ENCODE measurements at places on chromosomes 1 and 21. TPM values are rescaled to one million over a fixed set of nuclear protein-coding genes. Genes with fewer than 3 reads are reported as not detected.

- ATAC-seq, result no peak
Measured at GRCh38 chr1:109912214-109912861, 1.7 kb downstream of the CSF1 start.

The LMX1A gene
- total RNA-seq, result 1.1 TPM

The CD1D gene
- 1.6 TPM for total RNA-seq

DNA sequence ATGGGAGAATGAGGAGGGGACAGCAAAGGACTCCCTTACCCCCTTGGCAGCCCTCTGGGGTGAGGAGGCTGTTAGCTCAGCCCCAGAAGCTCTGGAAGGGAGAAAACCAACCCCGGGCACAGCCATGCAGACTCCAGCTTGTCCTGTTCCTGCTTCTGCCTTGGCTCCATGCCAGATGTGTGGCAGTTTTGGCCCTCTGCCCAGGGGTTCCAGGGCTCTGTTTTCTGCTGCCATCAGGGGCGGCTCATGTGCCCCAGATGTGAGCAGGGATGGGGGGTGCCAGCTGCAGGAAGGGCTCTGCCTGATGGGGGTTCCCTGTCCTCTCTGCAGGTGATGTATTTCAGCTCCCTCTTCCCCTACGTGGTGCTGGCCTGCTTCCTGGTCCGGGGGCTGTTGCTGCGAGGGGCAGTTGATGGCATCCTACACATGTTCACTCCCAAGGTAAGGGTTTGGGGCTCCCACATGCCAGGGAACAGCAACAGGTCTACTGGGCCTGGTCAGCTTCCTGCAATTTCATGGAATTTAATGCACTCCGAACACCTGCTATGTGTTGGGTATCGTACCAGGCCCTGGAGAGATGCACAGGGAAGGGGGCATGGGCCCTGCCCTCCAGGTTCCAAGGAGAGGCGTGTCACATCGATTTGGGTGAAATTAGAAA lies 26.1 kb downstream of the SLC6A17 start:
- peak; percentile 30 for ATAC-seq

GRCh38 chr1:153404768-153405167 lies 11.6 kb upstream of the S100A7A start:
- no peak for ATAC-seq

DNA sequence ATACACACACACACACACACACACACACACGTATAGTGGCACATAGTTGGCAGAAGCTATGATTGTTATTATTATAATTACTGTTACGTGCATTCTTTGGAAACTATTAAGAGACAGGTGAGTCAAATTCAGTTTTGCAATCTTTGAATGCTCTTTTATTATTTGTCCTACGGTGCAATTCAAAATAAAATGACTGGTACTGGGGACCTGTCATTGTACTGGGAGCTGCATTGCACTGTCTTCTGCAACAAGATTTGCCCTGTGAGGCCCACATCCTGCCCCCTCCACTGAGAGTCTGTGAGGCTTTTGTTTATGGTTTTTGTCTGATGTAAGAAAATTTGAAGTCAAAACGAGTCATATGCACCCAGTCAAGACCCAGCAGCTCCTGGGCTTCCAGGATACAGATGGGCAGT lies 1.9 kb downstream of the LY9 start:
- no peak for ATAC-seq

The HEYL gene
- total RNA-seq, result 8.4 TPM

- no peak for ATAC-seq
Measured at GRCh38 chr21:38409907-38410306, 88.4 kb downstream of the ERG start.

DNA sequence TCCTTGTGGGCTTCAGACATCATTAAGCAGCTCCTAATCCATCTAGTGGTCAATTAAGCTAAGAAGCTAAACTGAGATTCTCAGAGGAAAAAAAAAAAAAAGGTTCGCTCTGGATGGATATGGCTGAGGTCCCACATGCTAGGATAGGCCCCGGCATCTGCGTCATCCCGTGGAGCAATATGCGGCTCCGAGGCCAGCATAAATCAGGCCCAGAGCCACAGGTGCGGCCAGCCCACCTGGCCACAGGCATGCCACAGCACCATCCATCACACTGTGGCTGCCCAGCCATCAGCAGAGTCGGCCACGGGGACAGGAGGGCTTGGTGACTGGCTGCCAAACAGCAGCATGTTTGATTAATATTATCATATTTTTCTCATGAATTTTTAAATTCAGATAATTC lies 106.9 kb upstream of the TIAM1 start:
- ATAC-seq, result no peak

The OR2T29 gene
- total RNA-seq, result not detected

GRCh38 chr1:236982380-236982779 lies 21.9 kb downstream of the MT1HL1 start:
- no peak for ATAC-seq

The FAM72D gene
- total RNA-seq, result not detected

GRCh38 chr1:26181586-26182382 lies 4.5 kb downstream of the CNKSR1 start:
- ATAC-seq, result no peak

DNA sequence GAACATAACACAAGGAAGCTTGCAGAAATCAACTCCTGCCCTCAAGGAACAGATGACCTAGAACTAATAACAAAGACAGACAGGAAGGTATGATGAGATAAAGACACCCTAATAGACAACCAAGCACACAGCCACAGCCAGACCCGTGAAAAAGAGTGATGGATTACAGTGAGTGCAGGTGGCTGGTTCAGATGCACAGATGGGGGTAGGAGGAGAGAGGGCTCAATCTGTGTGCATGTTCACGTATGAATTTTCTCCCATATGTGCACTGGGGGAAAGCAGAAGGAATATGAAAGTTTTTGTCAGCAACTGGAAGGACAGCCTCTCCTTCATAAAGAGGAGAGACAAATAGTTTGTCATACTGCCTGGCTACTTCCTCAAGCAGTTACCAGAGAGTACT lies 367.1 kb downstream of the PBX1 start:
- no peak for ATAC-seq

The ALPL gene
- total RNA-seq, result 4.9 TPM

DNA sequence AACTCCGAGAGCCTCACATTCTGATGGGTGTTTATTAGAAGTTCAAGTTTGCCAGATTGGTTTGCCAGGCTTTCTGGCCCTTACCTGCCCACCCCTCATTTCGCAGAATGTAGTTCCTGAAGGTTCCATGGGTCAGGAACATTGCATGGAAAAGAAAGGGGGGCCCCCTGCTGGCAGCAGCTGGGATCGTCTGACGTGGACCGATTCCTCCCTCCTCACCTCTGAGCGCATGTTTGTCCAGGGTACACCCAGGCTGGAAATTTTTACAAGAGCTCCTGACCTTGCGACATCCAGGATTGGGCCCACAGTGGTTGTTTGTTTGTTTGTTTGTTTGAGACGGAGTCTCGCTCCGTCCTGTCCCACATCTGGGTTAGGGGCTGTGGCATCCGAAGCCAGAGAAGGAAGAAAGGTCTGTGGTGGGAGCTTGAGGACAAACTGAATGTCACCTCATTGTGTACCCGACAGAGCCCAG lies 126.0 kb upstream of the TMEM51 start:
- peak; percentile 63 for ATAC-seq

- ATAC-seq, result no peak
Measured at GRCh38 chr1:108007531-108007930, 42.6 kb upstream of the VAV3 start.

The C1orf226 gene
- total RNA-seq, result 10.0 TPM

DNA sequence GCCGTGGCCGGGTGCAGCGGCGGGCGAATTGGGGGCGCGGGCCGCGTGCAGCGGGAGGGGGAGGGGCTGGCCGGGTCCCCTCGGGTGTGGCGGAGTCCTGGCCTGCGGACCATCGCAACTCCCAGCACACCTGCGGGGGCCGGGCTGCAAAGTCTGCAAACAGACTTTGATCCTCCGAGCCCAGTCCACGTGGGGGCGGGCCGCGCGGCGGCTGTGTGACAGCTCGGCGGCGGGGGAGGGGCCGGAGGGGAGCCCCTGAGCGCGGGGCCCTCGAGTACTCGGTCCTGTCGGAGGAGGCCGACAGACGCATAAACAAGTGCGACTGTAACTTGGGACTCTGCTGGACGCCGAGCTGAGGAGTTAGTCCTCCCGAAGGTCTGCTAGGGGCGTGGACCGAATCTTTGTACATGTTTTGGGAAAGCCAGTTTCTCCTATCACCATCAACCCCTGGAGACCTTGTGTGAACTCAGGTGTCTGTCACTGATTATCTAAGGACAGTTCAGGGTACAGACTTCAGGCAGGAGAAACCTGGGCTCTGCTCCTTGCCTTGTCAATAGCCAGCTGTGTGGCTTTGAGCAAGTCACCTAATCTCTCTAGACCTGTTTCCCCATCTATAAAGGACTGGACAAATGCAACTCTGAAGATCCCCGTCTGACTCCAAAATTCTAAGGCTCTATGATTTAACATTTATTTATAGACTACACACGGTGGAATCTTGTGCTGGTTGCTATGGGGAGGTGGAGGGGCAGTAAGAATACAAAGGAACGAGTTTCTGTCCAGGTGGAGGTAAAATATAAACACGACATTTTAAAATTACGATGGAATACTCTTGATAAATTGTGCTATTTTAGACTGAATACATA lies 710 bp upstream of the SLC30A1 start:
- ATAC-seq, result peak; percentile 60

DNA sequence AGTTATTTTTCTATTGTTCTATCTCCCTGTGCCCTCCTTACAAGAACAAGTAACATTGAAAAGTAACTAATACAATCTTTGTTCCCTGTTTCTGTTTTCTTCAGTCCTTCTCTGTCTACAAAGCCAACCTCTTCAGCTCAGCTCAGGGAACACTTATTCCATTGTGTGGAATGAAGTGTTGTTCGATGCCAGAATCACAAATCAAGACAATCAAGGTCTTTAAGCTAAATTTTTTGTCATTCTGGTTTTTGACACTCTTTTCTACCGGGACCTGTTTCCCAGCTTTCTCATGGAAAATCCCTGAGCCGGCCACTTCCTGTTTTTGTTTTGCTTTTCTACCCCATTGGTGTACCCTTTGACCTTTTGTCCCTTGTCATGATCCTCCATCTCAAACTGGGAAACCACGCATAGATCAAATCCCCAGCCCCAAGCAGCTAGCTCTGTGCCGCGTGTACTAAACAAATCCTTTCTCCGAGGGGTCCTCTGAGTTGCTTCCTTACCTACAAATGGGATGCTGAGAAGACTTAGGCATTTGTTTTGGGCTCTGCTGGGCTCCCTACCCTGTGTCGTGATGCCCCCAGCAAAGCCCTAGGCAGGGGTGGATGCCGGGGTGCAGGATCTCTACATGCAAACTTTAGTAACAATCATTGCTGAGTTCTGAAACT lies 141.8 kb downstream of the TOMM20 start:
- ATAC-seq, result peak; percentile 21

GRCh38 chr1:210262897-210263272 lies 30.3 kb downstream of the SERTAD4 start:
- no peak for ATAC-seq

DNA sequence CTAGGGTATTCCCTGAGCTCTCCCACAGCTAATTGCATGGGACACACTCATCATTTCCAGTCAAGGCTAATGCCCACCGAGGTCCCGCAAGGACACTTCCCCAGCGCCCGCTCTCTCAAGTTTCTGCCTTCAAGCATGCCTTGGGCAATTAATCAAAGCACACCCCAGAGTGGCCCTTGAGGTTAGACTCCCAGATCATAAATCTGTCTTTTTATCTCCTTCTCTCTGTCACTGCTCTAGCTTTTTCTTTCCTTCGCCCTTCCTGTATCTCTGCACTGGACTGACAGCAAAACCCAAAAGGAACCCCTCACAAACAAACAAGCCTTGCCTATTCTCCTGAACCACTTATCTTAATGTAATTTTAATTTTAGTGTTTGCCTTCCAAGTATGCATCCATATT lies 7.9 kb upstream of the EXOSC10 start:
- no peak for ATAC-seq

The GNB1 gene
- total RNA-seq, result 135 TPM

DNA sequence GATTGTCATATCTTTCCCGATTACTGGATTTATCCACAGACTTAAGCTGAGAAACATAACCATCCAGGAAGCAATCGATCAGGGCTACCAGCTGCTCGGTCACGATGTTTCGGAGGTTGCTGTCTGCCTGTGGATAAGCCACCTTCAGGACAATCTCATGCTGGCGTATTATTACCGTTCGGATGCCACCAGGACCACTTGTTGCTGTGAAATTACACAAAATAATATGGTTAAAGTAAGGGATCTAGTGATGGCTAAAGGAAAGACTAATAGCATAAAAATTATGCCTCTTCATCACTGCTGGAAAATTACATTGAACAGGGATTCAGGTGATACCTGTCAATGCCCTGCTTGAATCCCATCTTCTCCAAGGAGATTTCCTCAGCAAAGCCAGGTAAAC lies 30.8 kb upstream of the ACTA1 start:
- no peak for ATAC-seq

- no peak for ATAC-seq
Measured at GRCh38 chr1:40270152-40270834, 12.3 kb downstream of the ZMPSTE24 start.

DNA sequence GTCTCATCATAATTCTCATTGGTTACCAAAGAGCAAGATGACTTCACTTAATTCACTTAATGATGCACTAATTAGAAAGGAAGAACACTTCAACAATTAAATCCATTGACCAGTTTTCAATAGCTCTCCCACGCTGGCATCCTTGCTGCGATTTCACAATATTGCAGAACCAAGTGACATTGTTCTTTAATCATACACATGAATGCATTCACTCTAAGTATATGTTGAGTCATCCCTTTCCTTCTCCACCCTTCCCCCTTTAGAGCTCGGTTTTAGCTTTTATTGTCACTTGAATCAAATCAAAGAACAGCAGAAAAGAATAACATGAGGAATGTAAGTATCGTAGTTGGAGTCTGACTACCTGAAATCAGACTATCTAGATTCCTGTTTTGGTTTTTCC lies 233.6 kb upstream of the FMN2 start:
- no peak for ATAC-seq

DNA sequence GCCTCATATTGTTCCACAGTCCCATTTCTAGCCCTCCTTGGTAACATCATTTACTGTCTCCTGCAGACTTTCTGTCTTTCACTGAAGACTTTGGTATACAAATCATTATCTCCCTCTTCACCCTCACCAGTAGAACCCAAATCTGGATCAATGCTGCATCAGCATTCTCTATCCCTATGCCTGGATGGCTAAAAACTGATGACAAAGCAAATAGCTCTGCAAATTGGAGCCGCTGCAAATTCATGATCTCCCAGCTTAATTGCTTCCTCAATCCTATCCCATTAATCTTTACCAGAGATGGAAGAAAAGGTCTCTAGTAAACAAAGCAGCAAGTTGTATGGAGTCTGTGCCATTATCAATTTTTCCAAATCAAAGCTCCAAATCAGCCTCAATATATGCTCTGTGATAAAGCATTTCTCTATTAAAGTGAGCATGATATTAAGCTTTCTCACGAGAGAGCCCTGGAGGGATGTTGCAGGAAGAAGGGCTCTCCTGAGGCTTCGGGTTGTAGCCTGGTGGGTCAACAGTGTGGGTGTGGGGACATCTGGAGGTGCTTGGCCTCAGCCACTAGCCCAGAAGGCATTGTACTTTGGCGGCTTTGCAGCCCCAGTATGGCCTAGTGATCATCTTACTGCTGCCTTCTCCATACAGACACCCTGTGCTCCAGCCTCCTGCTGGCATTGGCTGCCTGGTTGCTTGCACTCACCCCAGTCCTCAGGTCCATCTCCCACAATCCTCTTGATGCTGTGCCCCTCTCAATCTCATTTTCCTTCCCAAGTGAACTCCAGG lies 46.2 kb upstream of the COL24A1 start:
- ATAC-seq, result no peak

The TMEM234 gene
- 17.9 TPM for total RNA-seq

The MLLT11 gene
- total RNA-seq, result 1.8 TPM

The CD1E gene
- total RNA-seq, result 0.49 TPM
